ENCODE measurements at places on chromosomes 5 and 9.

DNA sequence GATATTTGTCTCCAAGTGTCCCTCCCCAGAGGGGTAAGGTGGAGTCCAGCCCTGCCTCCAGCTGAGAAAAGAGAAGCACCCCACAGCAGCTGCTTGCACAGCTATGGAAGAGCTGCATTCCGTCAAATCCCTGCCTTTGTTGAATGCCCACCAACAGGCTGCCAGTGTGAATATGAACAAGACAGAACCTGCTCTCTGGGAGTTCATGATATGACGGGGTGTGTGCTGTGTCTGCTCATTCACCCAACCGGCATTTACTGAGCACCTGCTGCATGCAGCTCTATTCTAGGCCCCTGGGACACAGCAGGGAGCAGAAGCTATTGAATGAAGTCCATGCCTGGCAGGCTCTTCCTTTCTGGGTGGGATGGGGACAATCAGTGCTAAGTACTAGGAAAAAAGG lies 238.8 kb downstream of the GADD45G start:
- DNase-seq, result no peak

DNA sequence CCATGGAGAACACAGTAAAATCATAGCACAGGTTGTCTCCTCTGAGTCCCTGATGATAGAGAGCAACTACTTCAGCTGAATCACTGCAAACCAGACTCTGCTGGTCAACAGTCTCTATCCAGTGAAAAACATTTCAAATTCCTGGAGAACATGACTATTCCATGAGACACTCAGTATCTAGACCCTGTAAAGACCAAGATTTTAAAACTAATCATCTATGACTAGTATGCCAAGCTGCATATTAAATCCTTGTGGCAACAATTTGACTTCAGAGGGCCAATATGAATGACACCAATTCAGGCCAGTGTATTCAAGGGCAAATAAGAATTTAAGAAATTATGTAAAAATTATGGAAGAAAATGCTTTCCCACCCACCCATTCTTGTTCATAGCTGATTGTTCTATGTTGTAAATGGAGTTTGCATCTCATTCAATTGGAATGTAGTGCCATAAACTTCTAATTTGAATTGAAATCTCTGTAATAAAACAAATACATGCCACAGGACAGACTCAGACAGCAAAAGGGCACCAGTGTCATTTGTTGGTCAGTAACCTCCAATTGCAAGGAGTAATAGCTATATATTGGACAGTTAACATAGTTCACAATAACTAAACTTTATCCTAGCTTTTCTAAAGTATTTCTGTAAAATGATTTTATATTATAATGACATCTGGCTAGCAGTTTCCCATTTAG lies 80.1 kb upstream of the LPAR1 start:
- no peak for DNase-seq

DNA sequence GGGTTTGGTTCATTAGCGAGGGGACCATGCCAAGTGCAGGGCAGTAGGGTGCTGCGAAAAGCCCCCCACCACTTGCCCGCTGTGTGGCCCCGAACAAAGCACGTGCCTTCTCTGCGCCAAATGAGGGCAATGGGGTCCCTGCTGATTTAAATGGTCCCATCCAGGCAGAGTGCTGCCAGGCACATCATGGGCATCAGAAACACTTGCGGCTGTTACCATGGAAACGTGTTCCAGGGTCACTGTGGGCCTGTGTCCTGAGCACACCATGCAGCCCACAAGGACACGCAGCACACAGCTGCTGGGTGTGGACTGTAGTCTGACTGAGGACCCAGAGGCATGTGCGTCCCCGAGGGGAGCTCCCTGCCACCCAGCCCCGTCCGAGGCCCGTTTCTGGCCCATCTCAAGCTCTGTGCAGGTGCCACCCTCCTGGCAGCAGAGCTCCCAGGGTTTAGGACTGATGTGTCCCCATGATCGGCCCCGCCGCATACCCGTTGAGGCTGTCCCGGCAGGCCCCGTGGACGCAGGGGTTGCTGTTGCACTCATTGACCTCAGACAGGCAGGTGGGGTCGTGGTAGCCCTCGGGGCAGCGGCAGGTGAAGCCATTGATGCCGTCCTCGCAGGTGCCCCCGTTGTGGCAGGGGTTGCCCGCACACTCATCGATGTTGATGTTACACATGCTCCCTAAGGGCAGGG lies 31.3 kb upstream of the SEC16A start:
- no peak for DNase-seq

DNA sequence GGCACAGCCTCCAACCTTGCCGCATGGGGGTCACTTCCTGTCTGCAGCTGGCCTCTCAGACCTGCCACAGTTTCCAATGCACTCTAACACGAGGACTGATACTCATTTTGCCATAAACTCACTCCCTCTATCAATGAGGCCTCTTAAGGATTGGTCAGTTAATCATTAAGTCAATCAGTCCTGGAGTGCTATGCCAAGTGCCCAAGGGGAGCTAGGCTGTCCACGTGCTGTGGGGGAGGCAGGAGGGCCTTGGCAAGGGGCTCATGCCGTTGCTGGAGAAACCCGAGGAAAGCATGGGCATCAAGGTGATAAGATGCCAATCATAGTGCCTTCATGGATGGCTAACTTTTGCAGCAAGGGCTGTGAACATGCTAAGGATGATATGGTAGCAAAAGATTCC lies 1.7 kb upstream of the ALDH1B1 start:
- no peak for DNase-seq

DNA sequence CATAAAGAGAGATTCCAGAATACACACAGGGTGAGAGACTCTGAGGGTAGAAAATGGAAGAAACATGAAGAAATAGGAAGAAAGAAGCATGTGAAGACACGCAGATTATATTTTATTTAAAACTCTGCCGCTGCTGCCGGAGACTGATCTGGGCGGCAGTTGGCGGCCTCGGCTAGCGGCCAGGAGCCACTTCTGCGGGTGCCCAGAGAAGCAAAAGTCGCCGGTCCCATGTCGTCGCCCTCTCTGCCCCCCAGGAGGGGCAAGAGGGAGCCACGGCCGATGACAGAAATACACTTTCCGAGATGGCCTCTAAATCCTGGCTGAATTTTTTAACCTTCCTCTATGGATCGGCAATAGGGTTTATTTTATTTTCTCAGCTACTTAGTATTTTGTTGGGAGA lies 40.9 kb downstream of the ANKRD55 start:
- no peak for DNase-seq

- no peak for DNase-seq
Observed at GRCh38 chr5:52043137-52043536, 659.9 kb downstream of the ISL1 start.

DNA sequence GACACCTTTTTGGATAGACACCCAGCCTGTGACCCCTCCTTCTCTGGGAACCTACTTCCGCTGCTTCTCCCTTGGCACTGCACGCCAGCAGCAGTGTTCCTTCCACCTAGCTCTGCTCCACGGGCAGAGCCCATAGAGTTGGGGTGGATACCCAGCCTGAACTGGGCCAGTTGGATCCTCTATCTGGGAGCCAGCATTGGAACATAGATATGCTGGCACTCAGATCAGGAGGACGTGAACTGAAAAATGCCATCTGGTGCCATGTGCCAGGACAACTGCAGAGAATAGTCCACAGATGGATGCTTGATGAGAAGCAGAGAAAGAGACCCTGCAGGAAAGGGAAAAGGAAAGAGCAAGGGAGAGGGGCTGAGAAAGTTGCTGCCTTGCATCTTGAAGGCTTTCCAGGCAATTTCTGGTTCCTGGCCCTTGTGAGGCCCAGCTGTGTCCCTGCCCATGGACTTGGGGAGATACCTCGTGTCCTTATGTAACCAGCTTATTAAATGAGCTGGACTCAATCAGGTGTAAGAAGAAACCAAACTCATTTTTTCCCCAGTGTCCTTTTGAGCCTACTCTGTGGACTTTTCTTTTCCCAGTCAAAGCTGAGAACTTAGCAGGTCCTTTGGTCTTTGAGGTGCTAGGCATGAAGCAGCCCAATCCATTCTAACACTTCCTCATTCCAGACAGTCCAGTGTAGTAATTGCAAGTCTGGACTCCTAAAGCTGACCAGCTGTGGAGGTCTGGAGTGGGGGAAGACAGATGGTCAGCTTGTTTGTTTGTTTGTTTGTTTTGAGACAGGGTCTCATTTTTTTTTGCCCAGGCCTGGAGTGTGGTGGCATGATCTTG lies 39.1 kb downstream of the ANGPTL2 start:
- DNase-seq, result no peak

GRCh38 chr5:117262572-117263131 lies 688.0 kb upstream of the SEMA6A start:
- DNase-seq, result no peak

GRCh38 chr9:69323861-69324260 lies 1.2 kb upstream of the ENTREP1 start:
- no peak for DNase-seq

GRCh38 chr9:91182429-91183225 lies 179.1 kb downstream of the AUH start:
- DNase-seq, result no peak

GRCh38 chr5:98606961-98607360 lies 166.5 kb upstream of the RGMB start:
- no peak for DNase-seq

GRCh38 chr5:19713740-19714139 lies 274.3 kb downstream of the CDH18 start:
- no peak for DNase-seq

DNA sequence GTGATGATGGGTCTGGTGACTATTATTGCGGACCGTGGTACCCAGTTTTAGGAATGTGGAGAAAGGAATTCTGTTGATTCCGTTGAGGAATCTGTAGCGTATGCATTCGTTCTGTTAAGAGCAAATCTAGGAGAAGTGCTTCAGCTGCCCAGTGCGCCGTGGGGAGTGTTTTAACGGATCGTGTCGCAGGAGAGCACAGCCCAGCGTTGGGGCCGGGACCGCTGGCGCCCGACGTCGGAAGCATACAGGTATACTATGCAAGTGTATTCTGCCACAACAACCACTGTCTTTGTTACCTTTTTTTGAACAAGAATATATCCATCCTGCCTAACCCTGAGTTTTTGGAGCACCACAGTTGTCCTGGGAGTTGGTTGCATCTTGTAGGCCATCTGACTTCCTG lies 42.7 kb downstream of the TENT4A start:
- no peak for DNase-seq

DNA sequence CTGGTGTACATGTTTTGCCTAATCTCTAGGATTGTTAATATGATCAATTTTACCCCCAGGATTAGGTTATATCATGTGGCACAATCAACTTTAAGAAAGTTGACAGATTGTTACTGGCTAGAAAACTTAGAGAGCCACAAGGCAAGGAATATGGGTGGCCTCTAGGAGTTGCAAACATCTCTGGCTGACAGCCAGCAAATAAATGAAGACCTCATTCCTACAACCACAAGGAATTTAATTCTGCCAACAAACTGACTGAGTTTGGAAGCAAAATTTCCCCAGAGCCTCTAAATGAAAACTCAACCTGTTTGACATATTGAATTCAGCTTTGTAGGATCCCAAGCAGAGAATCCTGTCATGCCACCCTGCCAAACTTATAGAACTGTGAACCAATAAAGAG lies 196.4 kb upstream of the PTGER4 start:
- DNase-seq, result no peak

DNA sequence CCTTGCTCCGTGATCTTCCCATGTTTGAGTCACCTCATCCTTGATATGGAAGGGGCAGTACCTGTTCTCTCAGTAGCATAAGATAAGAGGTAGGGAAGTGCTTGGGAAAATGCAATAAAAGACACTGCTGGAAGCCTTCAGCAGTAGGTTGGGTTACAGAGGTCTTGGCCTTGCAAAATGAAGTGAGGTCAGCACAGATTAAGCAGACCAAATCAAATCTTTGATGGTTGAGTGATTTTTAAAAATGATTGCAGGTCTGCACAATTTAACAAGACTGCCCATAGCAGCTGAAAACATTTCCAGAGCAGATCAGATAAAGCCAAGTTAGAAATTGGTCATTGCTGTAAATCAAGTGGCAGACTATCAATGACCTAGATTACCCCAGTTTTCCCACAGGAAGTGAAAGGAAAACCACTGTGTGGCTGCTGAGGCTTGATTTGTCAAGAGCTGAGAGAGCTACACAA lies 32.9 kb downstream of the PALM2AKAP2 start:
- DNase-seq, result no peak

- no peak for DNase-seq
Observed at GRCh38 chr9:110329639-110330230, 7.9 kb downstream of the TXNDC8 start.

GRCh38 chr5:125294844-125295243 lies 548.4 kb upstream of the ZNF608 start:
- no peak for DNase-seq

DNA sequence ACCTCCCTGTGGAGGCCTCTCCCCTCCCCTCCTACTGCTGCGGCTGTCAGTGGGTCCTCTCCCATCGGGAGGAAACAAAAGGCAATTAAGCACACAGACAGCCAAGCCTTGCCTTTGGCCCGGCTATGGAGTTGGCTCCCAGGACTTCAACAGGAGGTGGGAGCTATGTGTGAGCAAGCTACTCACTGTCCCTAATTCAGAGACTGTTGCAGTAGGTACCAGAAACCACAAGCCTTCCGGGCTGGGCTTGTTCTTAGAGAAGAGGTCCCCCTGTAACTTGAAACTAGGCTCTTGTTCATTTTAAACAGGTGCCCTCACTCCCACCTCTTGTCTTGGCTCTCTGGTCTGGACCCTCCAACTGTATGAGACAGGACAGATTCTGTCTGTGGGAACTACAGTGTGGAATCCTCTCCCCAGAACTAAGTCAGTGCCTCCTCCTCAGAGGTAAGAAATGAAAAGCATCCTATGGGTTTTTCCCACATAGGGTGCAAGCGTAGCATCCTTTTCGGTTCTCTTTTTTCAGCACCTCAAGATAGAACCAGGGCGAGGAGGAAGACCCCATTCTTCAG lies 561.1 kb downstream of the EBF1 start:
- peak; percentile 54 for DNase-seq

DNA sequence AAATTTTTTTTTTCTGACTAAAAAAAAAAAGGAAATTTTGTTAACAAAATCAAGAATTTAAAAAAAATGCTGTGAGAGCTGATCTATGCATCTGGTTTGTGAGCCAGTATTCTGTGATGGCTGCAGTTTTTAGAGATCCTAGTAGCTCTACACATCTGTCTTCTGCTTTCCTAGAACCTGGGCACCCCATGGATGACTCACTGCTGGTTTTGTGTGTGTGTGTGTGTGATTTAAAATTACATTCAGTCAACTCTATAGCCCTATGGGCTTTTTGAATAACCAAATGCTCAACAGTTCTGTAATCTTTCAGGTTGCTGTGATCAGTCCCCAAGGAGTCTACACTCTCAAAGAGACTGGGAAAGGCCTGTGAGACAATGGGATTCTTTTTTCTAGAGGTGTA lies 2.5 kb upstream of the PSMD5 start:
- DNase-seq, result no peak
